ENCODE measurements at places on chromosomes 4 and X.

DNA sequence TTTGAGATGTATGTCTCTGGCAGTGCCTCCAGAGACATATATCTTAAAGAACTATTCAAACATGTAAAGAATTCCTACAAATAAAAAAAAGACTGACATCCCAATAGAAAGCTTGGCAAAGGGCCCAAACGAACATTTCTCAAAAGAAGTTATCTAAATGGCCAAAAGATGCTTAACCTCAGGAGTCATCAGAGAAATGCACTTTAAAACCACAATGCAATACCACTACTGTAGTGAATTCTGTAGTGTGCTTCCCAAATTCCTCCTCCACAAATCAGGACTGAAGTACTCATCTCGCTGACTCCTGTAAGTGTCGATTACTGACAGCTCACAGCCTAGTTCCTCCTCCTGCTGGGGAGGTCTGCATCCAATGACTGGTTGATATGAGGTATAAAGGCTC lies 129.0 kb upstream of the MAMLD1 start:
- DNase-seq, result peak; percentile 80

DNA sequence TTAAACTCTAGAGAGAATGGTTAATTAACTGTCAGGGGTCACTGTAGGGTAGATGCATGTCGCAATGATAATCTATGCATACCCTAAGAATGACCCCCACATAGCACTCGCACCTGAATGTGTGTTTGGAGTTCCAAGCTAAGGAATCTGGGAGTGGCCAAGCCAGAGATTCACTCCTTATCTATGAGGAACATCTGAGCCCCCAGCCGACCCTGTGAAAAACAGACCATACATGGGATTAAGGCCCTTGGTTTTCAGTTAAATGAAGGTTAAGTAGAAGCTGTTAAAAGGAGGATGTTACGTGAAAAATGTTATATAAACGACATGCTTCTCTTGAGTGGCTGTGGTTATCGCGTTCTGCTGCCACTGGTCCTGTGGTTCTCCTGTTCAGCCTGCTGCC lies 147.2 kb downstream of the RELL1 start:
- DNase-seq, result no peak

GRCh38 chr4:102027961-102028360 lies 237.4 kb downstream of the BANK1 start:
- no peak for DNase-seq

- DNase-seq, result no peak
Measured at GRCh38 chr4:117550085-117550484, 464.7 kb upstream of the TRAM1L1 start.

GRCh38 chr4:128566693-128567092 lies 242.8 kb upstream of the JADE1 start:
- DNase-seq, result peak; percentile 44

GRCh38 chrX:111086591-111087006 lies 9.4 kb upstream of the PAK3 start:
- DNase-seq, result no peak

DNA sequence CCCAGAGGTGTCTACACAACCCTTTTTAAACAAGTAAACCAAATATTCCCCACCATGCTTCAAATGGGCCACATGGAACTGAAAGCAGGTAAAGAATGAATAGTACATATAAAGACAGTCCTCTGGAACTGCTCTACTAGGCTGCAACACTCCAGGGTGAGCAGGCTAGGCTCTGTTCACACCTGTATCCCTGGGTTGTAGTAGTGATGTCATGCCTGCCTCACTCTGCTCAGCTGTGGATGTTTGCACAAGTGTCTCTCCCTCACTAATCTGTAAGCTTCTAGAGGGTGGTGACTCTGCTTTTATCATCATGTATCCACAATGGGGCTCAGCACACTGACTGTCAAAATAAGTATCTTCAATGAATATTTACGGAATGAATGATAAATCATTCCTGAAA lies 20.4 kb downstream of the LEF1 start:
- DNase-seq, result no peak

DNA sequence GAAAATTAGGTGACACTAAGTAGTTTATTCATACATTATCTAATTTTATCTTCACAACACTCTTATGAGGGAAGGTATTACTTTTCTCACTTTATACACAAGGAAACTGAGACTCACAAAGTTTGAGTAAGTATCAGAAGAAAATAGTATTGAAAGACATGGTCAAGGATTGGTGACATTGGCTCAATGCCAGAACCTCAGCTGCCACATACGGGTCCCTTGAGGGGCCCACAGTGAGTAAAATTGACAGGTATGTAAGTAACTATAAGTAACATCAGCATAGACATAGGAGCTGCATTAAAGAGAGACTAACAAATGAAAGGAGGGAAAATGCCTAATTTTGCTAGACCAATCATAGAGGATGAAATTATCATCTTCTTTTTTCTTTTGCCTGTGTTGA lies 134.1 kb downstream of the COX18 start:
- no peak for DNase-seq

DNA sequence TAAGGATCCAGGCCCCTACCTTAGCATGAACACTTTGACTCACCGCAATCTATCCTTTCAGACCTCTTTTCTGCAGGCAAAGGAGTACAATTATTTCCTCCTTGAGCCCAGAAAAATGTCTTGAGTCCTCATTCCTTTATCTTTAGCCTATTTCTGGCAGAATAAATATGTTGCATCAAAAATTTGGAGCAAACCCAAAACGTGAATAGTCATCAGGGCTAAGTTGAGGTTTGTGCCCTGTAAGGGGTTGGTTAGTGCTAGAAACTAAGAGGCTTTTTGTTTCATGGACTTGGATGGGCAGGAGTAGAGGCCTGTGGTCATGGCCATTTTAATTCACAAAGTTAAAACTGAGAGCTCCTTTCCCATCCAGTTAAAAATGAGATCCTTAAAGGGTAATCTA lies 460.3 kb downstream of the GBA3 start:
- peak; percentile 5 for DNase-seq

GRCh38 chr4:28772066-28772465 lies 1911.4 kb downstream of the STIM2 start:
- peak; percentile 81 for DNase-seq

DNA sequence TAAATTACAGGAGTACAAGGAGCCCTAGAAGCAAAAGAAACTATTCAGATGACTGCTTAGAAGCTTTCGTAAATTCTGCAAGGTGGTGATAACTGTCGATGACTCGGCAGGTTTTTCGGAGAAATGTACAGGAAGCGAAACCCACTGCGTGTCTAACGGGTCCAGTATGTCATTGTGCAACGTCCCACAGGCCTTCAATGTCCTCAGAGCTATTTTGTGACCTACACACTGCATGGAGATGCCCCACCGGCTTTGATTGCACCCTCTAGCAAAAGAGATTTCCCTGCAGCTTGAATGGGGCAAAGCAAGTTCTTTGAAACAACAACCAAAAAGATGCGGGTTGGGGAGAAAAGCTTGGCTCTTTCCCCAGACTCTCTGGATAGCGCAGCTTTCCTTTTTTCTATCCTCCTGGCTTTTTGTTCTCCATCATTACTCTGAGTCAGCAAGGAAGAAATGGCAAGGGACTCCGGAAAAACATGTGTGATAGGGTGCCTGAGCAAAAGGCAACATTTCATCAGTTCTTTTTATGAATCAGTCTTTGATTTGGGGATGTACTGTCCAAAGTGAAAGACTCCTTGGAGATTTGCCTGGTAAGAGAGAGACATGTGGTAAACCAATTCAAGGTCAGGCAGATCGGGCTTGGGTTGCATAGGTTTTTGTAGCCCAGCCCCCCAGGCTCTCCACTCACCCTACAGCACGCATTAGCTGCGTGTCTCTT lies 112.0 kb upstream of the TBL1X start:
- peak; percentile 92 for DNase-seq
